ENCODE measurements at places on chromosomes 12 and 14.

- no peak for DNase-seq
Observed at GRCh38 chr12:30756074-30756473, 1.3 kb upstream of the CAPRIN2 start.

GRCh38 chr12:95116773-95117172 is 43.4 kb upstream of the NR2C1 start:
- no peak for DNase-seq

DNA sequence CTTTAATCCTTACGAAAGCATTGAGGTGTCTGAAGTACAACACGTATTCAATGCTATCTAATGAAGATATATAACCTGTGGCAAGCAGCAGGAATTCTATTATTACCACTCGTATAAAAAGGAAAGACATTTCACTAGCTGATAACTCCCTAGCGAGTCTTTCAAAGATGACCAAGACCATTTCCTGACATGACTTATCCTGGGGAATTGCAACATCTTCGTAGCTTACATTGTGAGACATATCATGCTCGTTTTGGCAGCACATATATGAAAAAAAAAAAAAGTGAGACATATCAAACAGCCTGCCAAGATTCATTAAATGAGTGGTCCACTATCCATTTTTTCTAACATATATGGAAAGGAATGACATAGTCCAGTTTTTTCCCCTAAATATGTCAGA is 337.0 kb downstream of the FSCB start:
- no peak for DNase-seq

- no peak for DNase-seq
Observed at GRCh38 chr12:53744751-53745150, 7.0 kb downstream of the CISTR start.

GRCh38 chr14:70008284-70009262 is 129.4 kb downstream of the SMOC1 start:
- no peak for DNase-seq

GRCh38 chr12:117143008-117143532 is 43.9 kb upstream of the TESC start:
- DNase-seq = peak; percentile 83

DNA sequence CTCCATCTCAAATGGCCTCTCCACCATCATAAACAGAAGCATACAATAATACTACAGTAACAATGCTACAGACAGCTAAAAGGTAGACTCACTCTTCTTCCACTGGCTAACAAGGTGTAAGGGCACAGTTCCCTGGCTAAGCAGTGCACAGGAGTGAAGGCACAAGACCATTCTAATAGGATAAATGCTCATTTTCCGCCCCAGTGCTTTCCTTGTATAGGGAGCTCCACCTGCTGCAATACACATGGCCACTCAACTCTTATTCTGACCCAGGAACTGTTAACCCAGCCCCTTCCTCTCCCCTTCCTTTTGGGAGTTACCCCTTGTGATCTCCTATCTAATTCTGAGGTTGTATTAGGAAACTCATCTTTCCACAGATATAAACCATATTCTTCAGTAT is 124.6 kb downstream of the KCNK10 start:
- DNase-seq = peak; percentile 81

DNA sequence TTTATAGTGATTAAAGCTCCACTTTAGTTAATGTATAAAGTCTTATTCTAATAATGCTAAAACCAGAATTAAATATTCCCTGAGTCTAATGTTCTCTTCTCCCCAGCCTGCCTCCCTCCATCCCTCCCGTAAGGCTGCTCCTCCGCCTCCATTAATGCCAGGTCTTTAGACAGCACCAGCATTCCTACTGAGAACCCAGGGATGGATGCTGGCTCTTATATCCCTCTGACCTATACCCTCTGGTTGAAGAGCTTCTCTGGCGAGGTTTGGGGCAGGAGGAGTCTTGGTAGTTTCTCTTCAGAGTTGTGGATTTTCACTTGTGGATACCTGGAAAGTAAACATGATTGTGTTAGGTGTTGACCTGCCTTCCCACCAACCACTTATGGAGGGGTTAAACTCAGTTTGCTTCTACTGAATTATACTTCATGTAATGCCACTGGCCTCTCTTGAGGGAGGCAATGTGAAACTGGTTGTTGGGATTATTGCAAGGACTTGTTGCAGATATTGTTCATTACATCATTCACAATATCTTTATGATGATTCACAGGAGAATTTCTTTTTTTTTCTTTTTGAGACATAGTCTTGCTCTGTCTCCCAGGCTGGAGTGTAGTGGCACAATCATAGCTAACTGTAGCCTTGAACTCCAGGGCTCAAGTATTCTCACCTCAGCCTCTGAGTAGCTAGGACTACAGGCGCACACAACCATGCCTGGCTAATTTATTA is 11.1 kb upstream of the SMAGP start:
- DNase-seq = no peak

- DNase-seq = no peak
Observed at GRCh38 chr12:3962631-3963483, 89.7 kb upstream of the PARP11 start.

DNA sequence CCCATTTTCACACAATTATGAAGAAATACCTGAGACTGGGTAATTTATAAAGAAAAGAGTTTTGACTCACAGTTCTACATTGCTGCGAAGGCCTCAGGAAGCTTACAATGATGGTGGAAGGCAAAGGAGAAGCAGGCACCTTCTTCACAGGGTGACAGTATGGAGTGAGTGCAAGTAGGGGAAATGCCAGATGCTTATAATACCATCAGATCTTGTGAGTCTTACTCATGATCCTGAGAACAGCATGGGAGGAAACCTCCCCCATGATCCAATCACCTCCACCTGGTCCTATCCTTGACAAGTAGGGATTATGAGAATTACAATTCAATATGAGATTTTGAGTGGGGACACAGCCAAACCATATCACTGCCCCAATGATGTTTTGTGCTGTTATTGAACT is 189.3 kb upstream of the CRY1 start:
- DNase-seq = no peak

DNA sequence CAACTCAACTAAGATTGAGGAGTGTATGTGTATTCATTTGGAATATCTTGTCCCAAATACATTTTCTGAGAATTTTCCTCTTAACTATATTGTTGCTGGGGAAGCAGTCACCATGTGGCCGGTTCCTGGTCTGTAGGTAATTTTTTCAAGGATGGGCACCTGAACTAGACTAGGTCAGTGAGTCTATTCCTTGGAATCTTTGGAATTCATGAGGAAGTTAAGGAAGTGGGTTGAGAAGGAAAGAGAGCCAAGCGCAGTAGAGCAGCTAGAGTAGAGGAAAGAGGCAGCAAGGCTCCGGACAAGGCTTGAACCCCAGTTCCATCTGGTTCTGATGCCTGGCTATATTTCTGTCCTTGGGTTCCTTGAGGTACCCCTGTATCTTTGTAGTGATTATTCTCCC is 183.7 kb downstream of the DACT1 start:
- no peak for DNase-seq

GRCh38 chr12:100799770-100800169 is 5.2 kb downstream of the ANO4 start:
- DNase-seq = no peak

- DNase-seq = no peak
Observed at GRCh38 chr12:6288235-6288634, 22.2 kb upstream of the PLEKHG6 start.

DNA sequence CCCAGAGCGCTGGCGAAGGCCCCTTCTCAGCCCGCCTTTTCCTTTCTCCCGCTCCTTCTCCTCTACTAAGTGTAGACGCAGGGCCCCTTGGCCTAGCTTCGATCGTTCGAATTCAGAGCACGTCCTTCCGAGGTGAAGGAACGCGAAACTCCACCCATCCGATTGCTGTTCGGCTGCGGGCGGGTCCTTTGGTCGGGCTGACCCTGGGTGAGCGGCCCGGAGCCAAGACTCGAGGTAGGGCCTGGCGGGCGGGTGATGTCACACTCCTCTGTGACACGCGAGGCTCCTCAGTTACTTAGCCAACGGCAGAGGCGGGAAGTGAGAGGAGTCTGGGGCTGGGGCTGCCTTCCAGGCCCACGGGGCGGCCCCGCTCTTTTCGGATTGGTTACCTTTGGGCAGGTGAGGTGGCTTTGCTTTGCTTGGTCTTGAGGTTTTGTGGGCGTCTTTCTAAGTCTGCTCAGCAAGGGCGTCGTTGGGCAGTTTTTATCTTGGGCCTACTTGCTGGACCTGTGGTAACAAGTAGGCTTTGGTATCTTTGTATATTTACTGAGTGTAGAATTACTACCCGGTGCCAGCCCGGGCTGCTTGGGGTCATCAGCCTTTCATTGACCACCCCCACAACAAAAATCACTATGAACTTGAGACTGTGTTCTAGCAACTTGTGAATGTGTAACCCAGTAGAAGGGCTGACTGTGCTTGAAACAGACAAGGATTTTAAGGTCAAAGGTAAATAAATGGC is 694 bp downstream of the TMBIM6 start:
- peak; percentile 15 for DNase-seq

DNA sequence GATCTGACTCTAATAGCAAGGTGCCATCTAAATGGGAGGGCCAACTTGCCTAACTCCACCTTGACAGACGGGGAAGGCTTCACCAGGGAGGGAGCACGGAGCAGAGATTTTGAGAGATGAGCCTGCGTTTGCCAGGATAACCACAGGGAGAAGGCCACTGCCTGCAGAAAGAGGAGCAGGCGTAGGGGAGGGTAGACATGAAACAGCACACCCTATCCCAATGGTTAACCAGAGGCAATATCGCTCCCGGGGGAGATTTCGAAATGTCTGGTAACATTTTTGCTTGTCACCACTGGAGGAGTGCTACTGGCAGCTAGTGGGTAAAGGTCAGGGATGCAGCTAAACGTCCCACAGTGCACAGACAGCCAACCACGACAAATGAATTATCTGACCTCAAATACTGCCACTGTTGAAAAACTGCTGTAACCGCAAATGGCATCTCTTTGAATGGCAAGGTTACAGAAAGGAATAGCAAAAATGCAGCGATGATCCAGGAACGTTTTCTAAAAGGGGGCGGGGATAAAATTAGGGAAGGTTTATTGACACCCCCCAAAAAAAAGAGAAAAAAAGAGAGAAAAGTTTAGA is 126.0 kb upstream of the ATF7IP start:
- no peak for DNase-seq

GRCh38 chr14:68663385-68664076 is 129.3 kb downstream of the ZFP36L1 start:
- DNase-seq = no peak

DNA sequence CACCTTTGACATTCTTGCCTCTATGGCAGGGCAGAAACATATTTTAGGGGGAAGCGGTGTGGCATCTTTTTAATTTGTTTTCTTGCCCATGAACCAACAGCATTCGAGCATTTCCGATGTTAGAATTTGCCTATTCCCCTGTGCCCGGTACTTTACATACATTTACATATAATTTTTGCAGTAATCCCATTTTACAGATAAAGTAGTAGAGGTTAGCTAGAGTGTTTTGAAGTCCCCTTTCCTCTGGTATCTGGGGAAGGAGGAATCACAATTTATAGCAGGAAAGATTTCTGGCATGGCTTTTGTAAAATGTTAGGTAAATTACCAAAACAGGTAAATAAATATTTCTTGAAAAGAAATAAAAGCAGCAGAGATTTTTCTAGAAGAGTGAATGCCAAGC is 1.6 kb downstream of the BORCS5 start:
- no peak for DNase-seq

All from NCI-H345 (cell line).